Caco-2 (cell line): ENCODE measurements at places on chromosomes 1 and 21. TPM values are rescaled to one million over a fixed set of nuclear protein-coding genes. Genes with fewer than 3 reads are reported as not detected.

DNA sequence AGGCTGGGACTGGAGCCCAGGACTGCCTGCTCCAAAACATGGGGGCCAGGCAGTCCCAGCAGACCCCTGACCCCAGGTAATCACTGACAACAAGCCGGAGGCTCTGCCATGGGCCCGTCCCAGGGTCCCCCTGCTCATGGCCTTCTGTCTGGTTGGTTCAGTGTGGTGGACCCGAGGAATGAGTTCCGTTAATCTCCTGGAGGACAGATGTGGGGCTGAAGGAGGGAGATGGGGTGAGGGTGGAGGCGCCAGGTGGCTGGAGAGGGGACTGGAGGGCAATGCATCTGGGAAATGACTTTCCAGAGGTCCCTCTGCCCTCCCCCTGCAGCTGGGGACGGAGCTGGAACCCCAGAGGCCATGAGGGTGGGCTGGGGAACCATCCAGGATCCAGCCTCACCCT is 103.2 kb downstream of the EBNA1BP2 start:
- DNase-seq: no peak

DNA sequence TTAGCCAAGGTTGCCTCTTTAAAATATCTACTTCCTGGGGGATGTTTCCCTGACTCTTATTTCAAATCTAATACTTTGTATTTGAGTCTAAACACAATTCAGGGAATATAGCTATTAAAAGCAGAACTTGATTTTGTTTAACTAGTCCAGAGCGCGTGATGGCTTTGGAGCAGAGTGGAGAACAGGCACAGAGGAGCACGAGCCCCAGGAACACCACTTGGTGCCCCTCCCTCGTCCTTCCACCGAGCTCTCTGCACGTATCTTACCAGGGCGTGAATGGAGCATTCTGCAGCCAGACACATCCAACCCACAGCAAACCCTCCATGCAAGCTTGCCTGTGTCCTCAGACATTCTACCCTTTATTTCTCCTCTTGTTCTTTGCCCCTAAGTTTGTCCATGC is 14.1 kb downstream of the KIF26B start:
- DNase-seq: no peak

GRCh38 chr1:210250665-210250997 is 18.0 kb downstream of the SERTAD4 start:
- DNase-seq: peak; percentile 55

DNA sequence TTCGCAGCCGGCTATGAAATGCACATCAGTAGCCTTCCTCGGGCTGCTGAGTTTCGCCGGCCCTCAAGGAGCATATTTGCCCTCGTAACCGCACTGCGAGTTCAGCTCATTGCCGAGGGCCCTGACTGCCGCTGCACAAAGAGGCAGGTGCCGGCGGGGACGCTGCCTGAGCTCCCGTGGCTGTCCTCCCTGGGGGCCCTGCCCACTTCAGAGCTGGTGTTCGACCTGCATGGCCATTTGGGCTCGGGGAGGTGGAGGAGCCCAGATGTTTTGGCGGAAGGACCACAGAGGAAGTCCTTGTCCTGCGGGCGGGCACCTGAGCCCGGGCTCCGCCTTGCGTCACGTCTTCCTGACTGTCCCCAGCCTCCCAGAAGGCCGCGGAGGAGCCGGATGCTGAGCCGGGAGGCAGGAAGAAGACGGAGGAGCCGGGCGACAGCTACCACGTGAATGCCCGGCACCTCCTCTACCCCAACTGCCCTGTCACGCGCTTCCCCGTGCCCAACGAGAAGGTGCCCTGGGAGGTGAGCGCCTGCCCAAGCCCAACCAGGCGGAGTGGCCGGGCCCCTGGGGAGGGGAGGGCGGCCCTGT is 29.9 kb upstream of the LRRC3 start:
- DNase-seq: peak; percentile 31

DNA sequence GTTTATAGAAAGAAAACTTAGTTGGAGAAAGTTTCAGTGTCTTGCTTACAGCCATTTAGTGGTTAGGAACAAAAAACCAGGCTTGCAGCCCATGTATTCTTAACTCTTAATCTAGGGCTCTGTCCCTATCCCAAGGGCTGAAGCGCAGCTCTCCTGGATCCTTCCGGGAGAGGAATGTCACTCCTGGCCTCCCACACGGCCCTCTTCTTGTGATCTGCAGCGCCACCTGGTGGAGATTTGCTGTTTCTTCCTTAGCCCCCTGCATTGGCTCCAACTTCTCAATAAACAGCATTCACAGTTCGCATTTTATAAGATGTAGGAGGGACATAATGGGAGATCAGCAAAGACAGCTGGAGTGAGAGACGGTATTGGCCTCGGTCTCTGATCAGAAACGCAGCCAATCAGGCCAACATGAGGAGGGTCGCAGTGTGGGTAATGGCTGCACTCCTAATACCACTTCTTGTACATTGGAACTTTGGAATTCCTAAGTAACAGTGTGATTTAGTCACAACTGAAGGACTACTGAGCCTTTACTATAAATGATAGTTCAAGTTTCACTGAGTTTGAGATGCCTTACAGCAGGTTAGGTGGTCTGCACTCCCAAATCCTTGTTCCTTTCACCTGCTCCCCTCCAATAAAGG is 283.4 kb downstream of the ASTN1 start:
- peak; percentile 72 for DNase-seq

- DNase-seq: no peak
These were observed 1.6 kb upstream of the MMP23B start for GRCh38 chr1:1630191-1630964.

GRCh38 chr1:59900640-59901039 is 25.9 kb downstream of the CYP2J2 start:
- peak; percentile 8 for DNase-seq

Gene SFN
- 21.4 and 22.1 TPM in 2 replicates for total RNA-seq

- DNase-seq: no peak
These were observed 51.9 kb downstream of the DHX9 start for GRCh38 chr1:182890927-182891610.

DNA sequence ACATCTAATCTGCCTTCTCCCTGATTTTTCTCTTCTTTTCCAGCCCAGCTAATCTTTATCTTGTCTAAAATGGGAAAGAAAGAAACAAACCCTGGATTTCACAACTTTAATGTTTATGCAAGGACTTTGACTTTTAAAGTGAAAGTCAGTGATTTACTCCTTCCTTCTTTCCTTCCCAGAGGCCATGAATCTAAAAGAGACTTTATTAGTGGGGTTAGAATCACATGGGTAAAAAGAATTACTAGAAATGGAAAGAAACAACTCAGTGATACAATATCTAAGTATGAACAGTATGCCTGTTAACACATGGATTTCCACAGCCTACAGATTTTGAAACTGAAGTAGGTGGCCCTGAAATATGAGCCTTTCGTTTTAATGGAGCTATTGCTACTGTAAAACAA is 59.8 kb upstream of the KCNK2 start:
- DNase-seq: no peak

DNA sequence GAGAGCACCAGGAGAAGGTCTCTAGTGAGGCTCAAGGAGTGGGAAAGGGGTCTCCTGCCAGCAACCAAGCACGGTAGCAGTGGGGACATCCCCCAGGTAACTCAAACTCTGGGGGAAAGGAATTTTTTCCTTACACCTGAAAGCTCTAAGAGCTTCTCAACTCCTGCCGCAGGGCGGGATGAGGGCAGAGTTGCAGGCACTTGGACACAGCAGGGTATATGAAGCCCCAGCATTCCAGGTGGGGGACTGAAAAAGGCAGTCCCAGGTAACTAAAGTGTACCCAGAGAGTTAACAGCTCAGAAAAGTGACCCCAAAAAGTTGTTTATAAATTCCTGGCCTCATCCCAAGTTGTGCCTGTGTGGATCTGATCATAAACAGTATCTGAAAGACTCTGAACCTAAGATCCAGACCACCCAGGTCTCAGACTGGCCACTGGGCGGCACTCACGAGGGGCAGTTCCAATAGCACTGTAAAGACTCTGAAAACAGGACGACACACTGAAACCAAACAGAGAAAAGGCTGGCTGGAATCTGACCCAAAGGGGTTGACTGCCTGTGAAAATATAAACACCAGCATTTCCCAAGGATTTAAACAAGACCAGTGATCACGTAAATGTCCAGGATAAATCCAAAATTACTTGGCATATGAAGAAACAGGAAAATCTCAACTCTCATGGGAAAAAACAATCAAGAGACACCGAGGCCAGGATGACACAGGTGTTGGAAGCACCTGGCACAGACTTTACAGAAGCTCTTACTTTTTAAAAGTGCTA is 47.5 kb downstream of the HSF2BP start:
- peak; percentile 77 for DNase-seq

DNA sequence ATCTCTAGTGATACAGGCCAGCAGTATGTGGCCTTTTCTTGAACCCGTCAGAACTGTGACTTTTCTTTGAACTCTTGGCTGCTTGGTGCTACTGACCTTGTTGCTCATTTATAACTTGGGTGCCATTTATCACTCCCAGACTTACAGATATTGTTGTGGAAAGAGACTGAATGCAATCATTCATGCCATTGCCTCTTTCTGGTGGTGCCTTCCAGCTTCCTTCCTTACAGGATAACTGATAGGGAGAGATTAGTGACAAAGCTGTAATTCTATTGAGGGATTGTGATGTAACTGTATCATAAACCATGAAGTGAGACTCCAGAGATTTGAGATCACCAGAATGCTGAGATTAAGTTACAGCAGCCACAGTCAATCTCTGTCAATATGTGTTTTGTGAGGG is 256.5 kb downstream of the USP25 start:
- no peak for DNase-seq

GRCh38 chr21:36910581-36911307 is 55.7 kb downstream of the HLCS start:
- DNase-seq: no peak

Gene TEX38
- not detected in 2 replicates for total RNA-seq

GRCh38 chr1:36529769-36530260 is 47.1 kb upstream of the CSF3R start:
- no peak for DNase-seq

DNA sequence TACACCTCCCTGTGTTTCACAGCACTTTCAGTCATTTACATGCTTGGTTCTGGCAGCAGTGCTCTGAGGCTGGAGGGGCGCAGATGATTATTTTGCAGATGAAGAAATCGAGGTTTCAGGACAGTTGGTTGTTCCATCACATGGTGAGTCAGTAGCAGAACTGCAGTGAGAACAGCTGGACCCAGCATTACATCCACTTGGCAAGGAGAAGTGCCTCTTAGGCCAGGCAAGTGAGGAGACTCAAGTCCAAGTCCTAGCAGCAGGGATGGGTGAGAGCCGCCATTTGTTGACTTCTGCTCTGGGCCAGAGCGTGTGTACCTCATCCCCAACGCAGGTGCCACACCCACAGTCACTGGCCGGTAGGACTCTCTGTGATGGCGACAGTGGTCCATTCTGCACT is 26.8 kb upstream of the EPHA8 start:
- DNase-seq: no peak

Gene NES
- 18.0 and 22.7 TPM in 2 replicates for total RNA-seq

- DNase-seq: no peak
These were observed 527 bp downstream of the MACO1 start for GRCh38 chr1:25430967-25431881.

- DNase-seq: no peak
These were observed 25.2 kb upstream of the AGO1 start for GRCh38 chr1:35857830-35858229.

Gene SPRR1B
- total RNA-seq: not detected in 2 replicates

- DNase-seq: no peak
These were observed 40.4 kb downstream of the SLC35D1 start for GRCh38 chr1:67013573-67013972.

DNA sequence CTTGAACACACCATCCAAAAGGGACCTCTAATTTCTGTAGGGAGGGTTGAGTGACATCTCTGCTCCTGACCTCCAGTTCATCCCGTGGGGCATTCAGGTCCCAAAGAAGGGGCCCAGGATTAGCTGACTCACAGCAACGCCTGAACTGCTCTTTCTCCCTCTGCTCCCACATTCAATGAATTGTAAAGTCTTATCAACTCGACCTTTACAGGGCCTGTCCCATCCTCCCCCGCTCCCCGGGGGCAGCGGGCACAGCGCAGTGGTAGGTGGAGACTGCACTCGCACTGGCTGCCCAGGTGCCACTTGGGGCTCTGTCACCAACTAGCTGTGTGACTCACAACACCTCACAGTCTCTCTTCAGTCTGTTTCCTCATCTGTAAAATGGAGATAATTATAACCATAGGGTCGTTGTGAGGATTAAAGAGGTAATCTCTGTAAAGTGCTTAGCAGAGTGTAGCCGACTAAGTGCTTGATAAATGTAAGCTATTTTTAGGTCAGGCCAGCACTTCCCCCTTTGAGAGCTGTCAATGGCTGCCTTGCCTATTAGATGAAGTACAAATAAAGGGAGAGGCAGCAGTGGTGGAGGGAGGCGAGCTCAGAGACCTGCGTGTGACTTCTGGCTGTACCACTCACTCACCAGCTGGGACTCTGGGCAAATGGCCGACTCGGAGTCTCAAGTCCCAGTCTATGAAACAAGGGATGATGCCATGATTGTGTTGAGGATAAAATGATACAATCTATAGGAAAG is 637 bp upstream of the MYBPHL start:
- no peak for DNase-seq

DNA sequence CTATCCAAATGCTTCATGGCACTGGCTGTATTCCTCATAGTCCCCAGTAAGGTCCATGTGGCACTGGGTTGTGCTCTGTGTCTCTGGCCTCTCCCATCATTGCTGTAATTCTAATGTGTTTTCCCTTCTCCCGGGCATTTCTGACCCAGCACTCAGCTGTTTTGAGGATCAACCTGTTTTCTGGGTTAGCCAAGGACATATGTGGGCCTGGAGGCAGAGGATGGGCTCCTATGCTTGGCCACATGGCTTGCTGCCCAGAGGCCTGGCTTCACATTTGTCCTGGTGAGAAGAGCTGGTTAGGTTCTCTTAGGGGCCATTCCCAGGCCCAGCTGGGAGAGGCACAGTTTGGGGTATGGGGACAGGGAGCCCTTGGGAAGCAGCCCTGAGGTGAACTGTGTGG is 103.1 kb downstream of the FAM78B start:
- no peak for DNase-seq

- DNase-seq: no peak
These were observed 630.5 kb upstream of the TMPRSS15 start for GRCh38 chr21:19034041-19034440.

Gene CAPN8
- 4.1 and 6.7 TPM in 2 replicates for total RNA-seq

DNA sequence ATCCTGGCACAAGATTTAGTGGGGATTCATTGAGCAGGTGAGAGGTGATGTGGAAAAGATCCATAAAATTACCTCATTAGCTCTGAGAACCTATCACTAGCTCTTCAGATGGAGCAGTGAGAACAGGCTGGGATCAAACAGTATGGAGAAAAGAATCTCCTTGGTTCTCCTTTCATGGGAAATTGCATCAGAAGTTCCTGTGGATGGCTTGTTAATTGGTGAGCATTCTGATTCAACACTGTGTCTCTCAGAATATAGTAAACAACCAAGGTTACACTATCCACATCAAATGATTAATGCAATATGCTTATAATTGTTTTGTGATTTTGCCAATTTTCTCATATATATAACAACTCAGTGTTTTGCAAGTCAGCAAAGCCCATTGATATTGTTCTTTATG is 8.3 kb upstream of the CD55 start:
- DNase-seq: no peak

- no peak for DNase-seq
These were observed 744 bp downstream of the ZNF670 start for GRCh38 chr1:247077876-247078257.

GRCh38 chr1:226279498-226279897 is 29.5 kb downstream of the LIN9 start:
- no peak for DNase-seq
